Activated CD4-positive, alpha-beta T cell treated with anti-CD3 and anti-CD28 coated beads for 1 hour (primary cell): ENCODE measurements at places on chromosomes 4 and X.

GRCh38 chr4:7616193-7616592 lies 181.5 kb upstream of the PSAPL1 start:
- no peak for DNase-seq

DNA sequence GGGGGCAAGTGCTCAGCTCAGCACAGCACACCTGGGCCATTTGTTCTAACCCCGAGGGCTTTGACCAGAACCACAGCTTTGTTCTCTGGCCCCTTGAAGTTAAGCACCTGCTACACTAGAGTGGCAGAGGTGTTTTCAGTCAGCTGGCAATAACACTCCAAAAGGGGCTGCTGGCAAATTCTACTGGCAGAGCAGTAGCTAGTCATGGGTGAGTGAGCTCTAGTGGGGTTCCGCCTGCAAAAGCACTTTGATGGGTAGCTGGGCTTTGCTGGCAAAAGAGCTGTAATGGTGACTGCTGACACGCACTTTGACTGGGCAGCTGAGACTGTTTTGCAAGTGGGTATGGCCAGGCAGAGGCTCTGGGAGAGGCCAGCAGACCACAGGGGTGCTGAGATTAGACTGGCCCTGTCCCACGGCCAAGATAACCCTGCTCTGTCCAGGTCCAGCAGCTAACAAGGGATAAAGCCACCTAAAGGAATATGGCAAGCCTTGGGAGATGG lies 65.2 kb upstream of the TENT5D start:
- DNase-seq, result no peak

GRCh38 chr4:55868581-55869090 lies 15.2 kb downstream of the EXOC1 start:
- no peak for DNase-seq

DNA sequence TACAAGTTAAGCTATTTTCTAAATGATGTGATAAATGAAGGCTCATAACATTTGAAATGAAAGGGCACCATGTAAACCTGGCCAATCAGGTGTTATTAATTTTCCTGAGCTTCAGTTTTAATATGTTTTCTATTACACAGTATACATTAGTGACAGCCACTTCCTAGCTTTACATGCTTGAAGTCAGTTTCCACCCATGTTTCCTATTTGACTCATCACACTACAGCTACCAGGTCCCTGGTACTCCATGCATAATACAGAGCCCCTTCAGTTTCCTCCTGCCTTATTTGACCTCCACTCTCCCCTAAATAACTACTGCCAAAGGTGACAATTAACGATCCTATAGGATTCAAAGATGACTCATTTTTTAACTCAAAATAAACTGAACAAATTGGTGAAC lies 18.3 kb downstream of the ZNF518B start:
- DNase-seq, result no peak

GRCh38 chr4:79682801-79683530 lies 274.9 kb upstream of the GK2 start:
- DNase-seq, result no peak

GRCh38 chr4:23038626-23039491 lies 346.1 kb downstream of the GBA3 start:
- no peak for DNase-seq

GRCh38 chrX:132532913-132533312 lies 44.1 kb upstream of the MBNL3 start:
- DNase-seq, result no peak

GRCh38 chrX:20487227-20487626 lies 220.5 kb upstream of the RPS6KA3 start:
- DNase-seq, result no peak

GRCh38 chrX:39814391-39814790 lies 283.4 kb downstream of the BCOR start:
- DNase-seq, result no peak

GRCh38 chrX:84709987-84710386 lies 207.7 kb upstream of the HDX start:
- DNase-seq, result no peak

DNA sequence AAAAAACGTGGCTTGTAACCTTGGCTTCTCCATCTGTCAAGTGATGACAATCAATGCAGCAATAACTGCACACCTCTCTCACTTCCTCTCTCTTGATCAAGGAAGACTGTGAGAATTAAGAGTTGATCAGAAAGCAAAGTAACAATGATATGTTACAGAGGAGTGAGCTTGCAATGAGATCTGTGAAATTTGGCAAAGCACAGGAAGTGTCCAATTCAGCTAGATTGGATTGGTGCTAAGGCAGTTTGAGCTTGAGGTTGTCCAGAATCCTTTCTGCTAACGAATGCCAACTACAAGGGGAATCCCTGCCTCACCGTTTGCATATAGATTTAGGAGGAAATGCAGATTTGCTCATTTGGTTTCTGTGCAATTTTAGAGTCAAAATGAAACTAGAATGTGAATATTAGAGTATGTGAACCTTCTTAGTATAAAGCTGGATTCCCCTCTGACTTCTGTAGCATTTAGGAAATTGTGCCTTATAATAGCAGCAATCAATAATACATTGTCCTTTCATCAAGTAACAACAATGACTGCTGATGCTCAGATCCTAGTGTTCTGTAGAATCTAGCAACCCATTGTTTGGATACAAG lies 346.4 kb downstream of the PTTG2 start:
- no peak for DNase-seq

DNA sequence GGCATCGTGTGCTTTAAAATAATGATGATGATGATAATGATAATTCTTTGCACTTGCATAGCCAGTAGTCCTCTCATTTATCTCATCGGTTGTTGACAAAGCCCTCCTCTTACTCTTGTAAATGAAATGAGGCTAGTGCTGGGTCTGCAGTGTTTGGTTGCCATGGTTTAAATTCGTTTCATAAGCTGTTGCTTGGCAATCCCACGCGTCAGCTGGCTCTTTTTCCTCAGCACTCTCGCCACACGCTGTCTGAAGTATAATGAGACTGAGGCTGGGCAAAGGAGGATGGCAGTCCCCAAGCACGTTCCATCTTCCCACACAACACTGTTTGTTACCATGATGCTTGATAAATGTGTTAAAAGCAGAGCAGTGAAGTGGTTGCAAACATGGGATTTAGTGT lies 15.5 kb downstream of the PAGE4 start:
- DNase-seq, result no peak

DNA sequence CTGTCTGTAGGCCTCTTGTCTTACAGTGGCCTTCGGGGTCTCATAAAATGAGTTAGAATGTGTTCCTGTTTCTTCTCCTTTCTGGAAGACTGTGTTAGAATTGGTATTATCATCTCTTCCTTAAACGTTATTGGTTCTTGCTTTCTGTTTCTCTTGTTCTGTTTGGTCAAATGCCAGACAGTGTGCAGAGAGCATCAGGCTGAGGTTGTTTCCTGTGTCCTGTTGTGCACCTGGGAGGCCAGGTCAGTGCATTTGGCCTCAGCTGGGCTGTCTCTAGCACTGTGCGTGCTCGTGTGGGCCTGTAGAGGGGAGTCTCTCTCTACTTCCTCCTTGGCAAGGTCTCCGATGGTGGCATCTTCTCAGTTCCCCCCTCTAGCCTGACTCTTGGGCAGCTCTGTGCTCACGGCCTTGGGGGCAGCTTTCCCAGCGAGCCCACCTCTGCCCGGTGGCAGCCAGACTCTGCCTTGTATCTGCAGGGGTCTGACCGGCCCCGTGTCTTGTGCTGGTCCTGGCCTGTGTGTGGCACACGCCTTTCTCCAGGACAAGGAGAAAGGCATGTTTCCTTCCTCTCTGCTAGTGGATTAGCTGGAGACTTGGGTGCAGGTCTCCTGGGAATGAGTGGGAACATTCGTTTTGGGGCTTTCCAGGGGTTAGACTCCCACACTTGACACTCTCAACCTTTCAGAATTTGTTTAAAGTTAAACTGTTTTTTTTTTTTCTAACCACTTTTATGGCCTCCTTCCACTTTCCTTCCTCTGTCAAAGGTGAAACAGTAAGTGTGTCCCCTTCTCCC lies 62.3 kb downstream of the FAM193A start:
- DNase-seq, result no peak

DNA sequence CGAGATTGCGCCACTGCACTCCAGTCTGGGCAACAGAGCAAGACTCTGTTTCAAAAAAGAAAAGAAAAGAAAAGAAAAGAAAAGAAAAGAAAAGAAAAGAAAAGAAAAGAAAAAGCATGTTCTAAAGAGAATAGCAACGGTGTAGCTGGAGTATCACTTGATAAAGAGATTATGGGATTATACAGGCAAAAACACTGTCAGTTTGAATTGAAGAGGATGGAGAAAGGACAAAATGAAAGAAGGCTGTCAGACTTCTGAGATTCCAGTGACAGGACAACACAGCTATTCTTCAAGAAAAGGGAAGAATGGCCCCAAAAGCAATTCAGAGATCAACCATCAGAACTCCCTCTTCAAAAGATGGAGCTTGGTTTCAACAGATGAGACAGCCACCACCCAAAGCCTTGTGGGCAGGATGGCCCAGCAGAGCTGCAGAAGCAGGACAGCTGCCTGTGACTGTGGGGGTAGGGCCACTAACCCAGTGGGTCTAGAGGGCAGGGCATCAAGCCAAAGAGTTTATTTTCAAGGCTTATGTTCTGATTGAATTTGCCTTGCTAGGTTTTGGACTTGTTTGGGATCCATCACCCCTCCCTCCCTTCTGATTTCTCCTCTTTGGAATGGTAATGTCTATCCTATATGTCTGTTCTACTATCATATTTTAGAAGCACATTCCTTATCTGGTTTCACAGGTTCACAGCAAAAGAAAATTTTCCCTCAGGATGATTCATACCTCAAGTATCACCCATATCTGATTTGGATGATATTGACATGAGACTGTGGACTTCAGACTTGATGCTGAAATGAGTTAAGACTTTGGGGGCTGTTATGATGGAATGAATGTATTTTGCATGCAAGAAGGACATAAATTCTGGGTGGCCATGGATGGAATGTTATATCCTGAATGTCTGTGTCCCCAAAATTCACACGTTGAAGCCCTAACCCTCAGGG lies 17.5 kb downstream of the RFC1 start:
- no peak for DNase-seq

- DNase-seq, result no peak
These were observed 642.4 kb downstream of the TRIML1 start for GRCh38 chr4:188781655-188782054.

GRCh38 chrX:102517326-102517725 lies 787 bp upstream of the TMSB15A start:
- no peak for DNase-seq

GRCh38 chr4:74097116-74097515 lies 1.9 kb downstream of the CXCL2 start:
- no peak for DNase-seq

- no peak for DNase-seq
These were observed 138.0 kb upstream of the FAM9B start for GRCh38 chrX:9171841-9172463.

DNA sequence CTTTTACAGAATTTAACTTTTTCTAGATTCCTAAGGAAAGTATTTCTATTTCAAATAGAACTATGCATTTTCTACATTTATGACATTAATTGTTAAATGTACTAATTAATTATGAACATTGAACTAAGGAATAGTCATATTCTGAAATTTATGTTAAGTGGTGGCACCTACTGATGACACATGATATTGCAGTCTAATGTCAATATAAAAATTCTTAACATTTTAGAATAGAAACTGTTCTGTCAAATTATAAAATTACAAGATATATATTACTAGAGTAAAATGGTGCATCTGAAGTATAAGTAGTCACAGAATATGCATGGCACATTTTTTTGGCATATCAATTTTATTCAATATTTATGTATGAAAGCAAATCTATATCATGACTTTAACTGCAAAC lies 40.2 kb upstream of the NDNF start:
- no peak for DNase-seq

GRCh38 chr4:20645236-20645635 lies 55.0 kb upstream of the PACRGL start:
- DNase-seq, result no peak

GRCh38 chr4:183348706-183349659 lies 26.8 kb upstream of the CLDN24 start:
- DNase-seq, result no peak

DNA sequence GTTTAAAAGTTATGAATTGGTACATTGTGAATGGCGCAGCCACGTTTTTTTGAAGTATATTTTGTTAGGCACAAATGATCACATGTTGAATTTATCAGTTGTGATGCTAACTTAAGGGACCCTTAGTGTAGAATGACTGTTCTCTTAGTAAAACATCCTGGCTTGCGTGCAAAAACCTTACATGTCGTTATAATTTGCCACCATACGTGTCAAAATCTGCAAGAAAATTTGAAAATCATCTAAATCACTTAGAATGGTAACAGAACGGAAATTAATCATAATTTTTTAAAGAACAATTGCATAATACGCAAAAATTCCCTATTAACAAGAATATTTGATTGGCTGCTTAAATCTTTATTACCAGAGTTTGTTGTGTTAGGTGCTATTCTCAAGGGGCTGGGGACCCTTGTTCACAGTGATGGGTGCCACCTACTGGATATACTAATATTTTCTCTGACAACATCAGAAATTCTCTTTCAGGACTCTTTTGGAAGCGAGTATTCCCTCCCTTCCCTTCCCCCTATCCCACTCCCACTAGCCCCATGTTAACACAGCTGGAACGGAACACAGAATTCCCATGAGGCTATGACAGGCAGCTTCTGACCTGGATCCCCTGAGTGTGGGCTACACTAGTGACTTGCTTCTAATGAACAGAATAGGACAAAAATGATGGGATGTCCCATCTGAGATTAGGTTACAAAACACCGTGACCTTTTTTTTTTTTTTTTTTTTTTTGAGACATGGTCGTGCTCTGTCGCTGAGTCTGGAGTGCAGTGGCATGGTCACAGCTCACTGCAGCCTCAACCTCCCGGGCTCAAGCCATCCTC lies 71.8 kb downstream of the SUPT20HL2 start:
- no peak for DNase-seq

GRCh38 chr4:19883841-19884240 lies 367.9 kb upstream of the SLIT2 start:
- DNase-seq, result no peak

DNA sequence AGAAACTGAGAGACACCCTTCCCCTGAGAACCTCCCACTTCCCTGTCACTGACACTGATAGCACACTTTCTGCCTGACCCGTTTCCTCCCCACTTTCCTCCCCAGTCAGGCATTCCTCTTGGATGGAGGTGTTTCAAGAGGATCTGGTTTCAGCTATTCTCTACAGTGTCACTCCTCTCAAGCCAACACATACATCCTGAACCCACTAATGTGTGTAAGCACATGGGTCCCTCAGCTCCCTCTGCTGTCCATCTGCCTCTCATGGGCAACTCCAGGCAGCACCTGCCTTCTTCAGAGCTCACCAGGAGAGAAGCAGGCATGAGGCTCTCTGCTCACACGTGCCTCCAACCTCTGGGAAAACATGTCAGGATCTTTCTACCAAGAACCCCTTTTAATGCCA lies 207.6 kb downstream of the NAF1 start:
- DNase-seq, result no peak

DNA sequence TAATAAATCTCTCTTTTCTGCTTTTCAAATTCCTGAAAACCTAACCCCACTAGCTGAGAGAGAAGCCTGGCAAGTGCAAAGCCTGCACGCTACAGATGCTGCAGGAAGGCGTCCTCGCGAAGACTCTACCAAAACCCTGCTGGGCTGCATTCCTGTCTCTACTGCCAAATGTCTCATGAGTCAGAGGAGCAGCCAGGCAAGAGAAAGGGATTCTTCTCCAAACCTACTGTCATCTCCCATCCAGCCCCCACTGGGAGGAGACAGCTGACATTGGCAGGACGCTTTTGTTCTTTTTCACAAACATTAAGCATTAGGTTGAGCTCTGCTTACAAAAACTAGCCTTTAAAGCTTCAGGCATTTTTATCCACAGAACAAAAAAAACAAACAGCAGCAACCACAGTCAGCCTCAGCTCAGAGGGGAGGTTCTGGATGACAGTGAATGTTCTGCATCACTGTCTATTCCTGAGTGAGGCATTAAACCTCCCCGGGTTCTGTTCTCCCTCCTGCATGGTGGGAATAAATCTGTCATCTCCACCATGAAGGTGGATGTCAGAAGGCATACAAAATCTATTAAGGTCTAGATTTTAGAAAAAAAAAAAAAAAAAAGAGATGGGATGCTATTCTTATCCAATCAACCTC lies 18.0 kb downstream of the CRMP1 start:
- no peak for DNase-seq
